Large intestine (tissue), 12 donors: ENCODE measurements at places on chromosomes 12 and 14. TPM values are rescaled to one million over a fixed set of nuclear protein-coding genes. Genes with fewer than 3 reads are reported as not detected.

The TAS2R20 gene
- 2.5 TPM for polyA plus RNA-seq

The TMEM179 gene
- polyA plus RNA-seq = 11.8 TPM

The CPNE6 gene
- 0.31 TPM for polyA plus RNA-seq

The SRRM4 gene
- polyA plus RNA-seq = 1.6 TPM

The LARP4 gene
- polyA plus RNA-seq = 32.2 TPM

The SLC8A3 gene
- 0.42 TPM for polyA plus RNA-seq

The AICDA gene
- 1.0 TPM for polyA plus RNA-seq

DNA sequence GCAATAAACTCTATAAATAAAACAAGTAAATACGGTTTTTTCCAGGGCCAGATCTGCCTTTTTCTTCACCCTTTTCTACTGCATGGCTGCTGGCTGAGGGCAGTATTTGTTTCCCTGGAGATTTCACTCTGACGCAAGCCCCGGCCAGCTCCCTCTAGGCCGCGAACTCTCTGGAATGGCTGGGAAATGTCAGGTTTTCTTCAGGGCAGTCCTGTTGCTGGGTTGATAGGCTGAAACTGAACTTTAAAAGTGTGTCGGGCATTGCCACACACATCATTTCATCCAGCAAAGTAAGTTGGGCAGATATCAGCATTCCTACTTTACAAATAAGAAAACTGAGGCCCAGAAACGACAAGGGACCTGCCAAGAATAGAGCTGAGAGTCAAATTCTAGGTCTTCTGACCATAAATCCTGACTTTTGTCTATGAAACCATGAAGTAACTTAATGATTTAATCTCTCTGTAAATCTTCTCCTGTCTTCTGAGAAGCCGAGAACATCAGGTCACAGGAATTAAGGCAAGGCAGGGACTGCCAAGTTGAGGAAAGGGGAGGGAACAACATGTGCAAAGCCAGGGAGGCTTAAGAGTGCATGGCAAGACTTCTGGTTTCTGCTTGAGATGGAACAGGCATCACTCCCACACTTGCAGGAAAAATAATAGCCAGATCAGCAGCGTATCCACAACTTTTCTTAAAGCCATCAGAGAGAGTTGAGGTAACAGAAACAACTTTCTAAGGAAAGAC is 205.0 kb upstream of the CCDC196 start:
- no peak for DNase-seq

DNA sequence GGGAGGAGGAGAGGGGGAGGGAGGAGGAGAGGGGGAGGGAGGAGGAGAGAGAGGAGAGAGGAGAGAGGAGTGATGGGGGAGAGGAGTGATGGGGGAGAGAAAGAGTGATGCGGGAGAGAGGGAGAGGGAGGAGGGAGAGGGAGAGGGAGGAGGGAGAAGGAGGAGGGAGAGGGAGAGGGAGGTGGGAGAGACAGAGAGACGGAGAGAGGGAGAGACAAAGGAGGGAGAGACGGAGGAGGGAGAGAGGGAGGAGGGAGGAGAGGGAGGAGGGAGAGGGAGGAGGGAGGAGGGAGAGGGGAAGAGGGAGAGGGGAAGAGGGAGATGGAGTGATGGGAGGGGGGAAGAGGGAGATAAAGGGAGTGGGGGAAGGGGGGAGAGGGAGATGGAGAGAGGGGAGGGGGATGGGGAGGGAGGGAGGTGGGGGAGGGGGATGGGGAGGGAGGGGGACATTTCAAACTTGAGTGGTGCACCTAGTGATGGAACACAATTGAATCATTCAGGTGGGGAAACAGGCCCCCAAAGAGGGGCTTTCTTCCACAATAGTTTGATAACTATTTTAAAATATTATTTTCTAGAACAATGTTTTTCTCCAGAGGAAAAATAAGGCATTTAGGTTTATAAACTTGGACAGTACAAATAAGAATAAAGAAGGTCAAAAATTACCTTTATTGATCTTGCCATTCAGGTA is 46.8 kb upstream of the RBM19 start:
- no peak for DNase-seq

DNA sequence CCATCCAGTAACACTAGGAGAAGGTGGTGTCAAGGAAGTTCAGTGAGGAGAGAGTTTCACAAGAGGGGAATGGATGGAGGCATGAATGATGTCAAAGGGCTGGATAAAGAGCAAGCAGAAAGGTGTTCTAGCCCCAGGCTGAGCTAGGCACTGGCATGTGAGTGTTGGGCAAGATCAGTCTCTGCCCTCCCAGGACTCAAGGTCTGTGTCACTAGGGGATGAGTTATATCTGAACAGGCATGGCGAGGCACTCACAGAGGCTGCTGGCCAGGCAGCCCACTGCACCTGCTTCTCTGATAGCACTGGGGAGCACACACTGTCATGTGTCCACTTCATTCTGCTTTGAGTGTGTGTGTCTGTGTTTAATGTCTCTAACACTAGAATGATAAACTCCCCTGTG is 903.8 kb downstream of the BCL11B start:
- DNase-seq = no peak

GRCh38 chr14:91346838-91347173 is 70.8 kb downstream of the CCDC88C start:
- no peak for DNase-seq

GRCh38 chr12:79725987-79726386 is 35.2 kb upstream of the PAWR start:
- no peak for DNase-seq

DNA sequence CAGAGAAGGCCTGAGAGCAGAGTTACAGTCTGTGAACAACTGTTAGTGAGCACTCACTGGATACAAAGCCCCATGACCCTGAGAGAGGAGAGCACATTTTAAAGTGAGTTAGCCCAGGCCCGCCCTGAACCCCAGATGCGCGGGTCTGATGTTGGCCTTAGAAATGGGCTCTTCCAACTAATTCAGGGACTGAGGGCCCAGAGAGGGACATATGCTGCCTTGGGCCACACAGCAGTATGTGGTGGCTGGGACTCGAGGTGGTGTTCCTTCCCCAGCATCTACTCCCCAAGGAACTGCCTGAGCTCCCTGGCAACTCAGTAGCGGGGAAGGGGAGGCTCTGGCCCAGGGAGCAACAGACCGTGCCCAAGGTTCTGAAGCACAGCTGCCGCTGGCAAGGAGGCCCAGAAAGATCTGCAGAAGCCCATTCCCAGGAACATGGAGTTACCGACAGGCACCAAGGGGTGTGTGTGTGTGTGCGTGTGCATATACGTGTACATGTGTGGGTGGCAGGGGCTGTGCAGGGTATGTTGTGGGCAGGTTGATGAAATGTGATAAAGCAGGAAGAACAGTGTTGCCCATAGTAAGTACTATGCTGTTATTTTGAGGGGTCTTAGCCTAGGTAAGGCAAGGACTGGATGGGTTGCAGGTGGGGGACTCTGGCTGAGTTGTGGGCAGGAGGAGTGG is 40.5 kb downstream of the KRT80 start:
- DNase-seq = no peak

- no peak for DNase-seq
Measured at GRCh38 chr12:107632246-107632645, 53.4 kb upstream of the PWP1 start.

DNA sequence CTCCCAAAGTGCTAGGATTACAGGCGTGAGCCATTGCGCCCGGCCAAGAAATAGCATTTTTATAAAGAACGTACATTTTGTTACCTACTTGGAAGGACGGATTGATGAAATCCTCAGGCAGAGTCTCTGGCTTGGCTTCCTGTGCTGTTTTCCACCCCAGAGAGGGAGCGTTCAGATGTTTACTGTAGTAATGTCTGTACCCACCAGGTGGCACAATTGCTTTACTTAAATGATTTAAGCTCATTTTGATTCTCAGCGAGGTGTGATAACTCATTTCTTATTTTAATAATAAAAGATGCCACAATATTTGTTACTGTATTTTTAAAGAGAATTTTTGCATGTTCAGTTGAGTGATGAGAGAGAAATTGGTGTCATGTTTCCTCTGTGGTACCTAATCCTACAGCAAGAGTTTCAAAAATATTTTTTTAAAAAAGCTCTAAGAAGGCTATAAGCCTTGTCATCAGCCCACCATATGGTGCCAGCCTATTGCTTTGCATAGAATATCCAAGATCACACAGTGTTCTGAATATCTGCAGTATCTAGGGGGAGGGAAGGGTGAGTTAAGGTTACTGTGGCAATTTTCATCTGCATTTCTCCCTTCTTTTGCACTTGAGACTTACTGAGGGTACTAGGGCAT is 82.6 kb upstream of the TRAF3 start:
- peak; percentile 60 for DNase-seq

DNA sequence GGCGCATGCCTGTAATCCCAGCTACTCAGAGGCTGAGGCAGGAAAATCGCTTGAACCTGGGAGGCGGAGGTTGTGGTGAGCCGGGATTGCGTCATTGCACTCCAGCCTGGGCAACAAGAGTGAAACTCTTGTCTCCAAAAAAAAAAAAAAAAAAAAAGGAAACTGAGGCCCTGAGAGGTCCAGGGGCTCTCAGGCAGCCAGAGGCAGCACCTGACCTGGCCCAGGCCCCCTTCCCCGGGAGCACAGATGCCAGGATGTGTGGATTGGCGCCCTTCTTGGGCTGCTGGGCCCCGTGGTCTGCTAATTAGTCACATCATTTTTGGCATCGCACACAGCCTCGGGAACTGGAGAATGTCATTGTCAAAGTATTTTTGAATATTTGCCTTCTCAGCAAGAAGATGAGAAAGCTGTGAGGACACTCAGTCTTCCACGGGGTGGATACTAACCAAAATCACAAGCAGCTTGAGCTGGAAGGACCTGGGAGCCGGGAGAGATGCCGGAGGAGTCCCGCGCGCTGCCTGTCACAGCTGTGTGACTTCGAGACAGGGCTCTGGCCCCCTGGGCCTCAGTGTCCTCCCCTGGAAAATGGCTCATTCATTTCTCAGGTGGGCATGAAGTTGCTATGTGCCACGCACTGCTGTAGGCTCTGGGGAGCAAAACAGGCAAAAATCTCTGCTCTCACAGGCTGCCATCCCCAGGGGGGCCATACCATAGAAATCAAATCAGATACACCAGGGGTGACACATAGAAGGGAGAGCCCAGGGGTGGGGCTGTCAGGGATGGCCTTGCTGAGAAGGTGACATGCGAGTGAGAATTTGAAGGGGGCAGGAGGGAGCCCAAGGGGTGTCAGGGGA is 12.5 kb upstream of the RCOR1 start:
- DNase-seq = no peak

DNA sequence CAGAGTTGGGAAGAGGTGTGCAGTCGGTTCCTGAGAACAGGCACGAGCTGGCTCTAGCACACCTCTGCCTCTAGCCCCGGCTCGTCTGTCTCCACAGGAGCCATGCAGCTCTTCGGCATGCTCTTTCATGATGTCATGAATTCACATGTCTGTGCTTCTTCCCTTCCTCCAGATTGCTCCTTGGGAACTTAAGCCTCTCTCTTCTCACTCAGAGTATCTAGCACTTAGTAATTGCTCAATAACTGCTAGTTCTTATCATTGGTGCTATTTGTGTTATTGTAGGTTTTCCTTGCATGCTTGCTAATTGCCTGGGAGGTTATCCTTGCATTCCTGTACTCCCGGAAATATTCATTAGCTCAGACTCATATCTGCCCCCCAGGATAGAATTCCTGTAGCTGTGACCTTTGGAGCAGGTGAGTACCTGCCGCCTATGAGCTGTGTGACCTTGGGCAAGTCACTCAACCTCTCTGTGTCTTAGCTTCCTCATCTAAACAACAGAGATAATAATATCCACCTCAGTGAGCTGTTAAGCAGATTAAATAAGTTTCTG is 19.5 kb downstream of the FAM181A start:
- DNase-seq = peak; percentile 74

- DNase-seq = no peak
Measured at GRCh38 chr14:104478656-104479055, 100.9 kb upstream of the C14orf180 start.

DNA sequence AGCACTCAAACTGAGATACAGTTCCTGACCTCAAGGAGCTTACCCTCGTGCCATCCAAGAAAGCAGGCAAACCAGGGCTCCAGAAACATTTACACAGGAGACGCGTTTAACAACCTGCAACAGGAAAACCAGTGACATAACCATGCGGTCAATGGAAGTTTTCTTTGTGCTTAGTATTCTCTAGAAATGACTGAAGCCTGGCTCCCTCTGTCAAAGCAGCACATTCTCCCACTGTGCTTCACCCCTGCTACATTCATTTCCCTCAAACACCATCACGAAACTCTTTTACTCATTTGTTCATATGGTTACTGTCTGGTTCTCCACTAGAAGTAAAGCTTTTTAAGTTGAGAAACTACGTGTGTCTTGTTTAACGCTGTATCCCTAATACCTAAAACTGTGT is 161.3 kb upstream of the CCND2 start:
- DNase-seq = no peak

GRCh38 chr14:100633406-100633805 is 46.2 kb upstream of the BEGAIN start:
- no peak for DNase-seq

GRCh38 chr14:101737414-101738339 is 23.8 kb upstream of the PPP2R5C start:
- DNase-seq = no peak

- peak; percentile 88 for DNase-seq
Measured at GRCh38 chr12:48956279-48957140, 777 bp downstream of the ARF3 start.

DNA sequence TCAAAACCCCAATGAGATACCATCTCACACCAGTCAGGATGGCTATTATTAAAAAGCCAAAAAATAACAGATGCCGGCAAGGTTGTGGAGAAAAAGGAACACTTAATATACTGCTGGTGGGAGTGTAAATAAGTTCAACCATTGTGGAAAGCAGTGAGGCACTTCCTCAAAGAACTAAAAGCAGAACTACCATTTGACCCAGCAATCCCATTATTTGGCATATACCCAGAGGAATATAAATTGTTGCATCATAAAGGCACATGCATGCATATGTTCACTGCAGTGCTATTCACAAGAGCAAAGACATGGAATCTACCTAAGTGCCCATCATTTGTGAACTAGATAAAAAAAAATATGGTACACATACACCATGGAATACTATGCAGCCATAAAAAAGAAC is 59.9 kb downstream of the MGST1 start:
- DNase-seq = no peak
